Vagina (tissue), 2 donors: ENCODE measurements at places on chromosomes 5 and 9. TPM values are rescaled to one million over a fixed set of nuclear protein-coding genes. Genes with fewer than 3 reads are reported as not detected.

The PCAT7 gene
- total RNA-seq, result not detected

The SLC6A3 gene
- 0.49 TPM for total RNA-seq

The GGTA1 gene
- total RNA-seq, result 18.4 TPM

The PCDHGB5 gene
- 15.0 TPM for total RNA-seq

The SPATA31D4 gene
- total RNA-seq, result not detected

The NOP16 gene
- 48.6 TPM for total RNA-seq

The PLEKHG4B gene
- total RNA-seq, result 0.74 TPM

The FOXD4L6 gene
- total RNA-seq, result not detected

The P4HA2 gene
- total RNA-seq, result 42.0 TPM

The CATSPER3 gene
- not detected for total RNA-seq

The PGM5 gene
- total RNA-seq, result 102 TPM

The PDE8B gene
- total RNA-seq, result 5.9 TPM
